Activated T-cell treated with anti-CD3 and anti-CD28 coated beads, Interleukin-2, amount 50 U/mL, for 24 hours (primary cell): ENCODE measurements at places on chromosomes 7 and 10.

GRCh38 chr10:57948796-57949195 lies 318.9 kb downstream of the IPMK start:
- no peak for DNase-seq

DNA sequence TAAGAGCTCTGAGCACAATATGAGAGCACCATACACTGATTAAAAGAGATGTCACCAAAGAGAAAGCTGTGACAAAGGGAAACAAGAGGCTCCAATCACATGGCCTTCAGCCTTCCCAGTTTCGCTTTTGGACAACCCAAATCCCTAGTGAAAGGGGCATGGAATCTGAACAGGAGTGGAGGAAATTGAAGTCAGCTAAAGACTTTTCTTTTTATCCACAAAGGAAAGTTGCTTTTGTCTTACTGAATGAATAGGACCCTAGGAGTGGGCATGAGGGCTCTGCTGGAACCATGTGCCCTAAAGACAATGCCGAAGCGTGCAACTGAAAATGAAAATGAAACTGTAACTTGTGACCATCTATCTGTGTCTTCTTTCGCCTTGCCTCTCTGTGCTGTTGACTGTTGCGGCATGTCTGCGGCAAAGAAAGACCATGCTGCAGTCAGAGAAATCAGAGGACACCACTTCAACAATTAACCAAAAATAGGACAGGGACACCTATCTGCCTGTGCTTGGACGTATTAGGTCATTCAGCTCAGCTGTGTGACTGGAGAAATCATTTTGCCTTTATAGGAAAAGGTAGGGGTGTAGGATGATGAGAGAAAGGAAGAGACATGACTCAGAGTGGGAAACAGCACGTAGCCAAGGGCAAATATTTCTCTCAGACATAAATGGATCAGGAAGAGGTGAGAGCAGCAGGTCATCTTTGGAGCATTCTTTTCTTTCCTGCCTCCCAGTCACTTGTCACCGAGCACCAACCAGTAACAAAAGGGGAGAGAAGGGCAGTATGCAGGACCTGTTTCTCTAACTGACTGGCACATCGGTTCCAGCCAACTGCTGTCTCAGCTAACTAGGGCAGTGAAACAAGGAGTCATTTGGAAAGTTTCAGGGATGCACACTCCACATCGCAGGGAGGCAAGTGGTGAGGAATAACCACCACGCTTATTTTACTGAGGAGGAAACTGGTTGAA lies 12.3 kb downstream of the CAV2 start:
- no peak for DNase-seq

DNA sequence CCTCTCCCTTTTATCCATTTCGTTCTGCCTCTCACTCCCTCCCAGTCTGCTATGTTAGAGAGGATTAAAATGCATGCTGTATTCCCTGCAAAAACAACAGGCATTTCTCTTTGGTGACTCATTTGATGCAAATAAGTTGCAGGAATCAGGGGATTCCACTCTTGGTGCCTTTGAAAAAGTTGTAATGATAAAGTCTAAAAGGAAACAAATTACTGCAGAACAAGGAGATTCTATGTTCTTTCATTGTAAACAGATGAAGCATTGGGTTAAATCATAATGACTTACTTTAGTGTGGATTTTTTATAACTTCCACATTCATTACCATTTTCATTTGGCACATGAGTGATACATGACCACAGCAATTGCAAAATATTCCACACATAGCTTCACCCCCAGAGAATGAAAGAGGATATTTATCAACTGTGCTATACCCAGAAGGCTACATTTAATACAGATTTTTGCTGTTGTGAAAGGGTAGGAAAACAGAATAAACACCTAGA lies 33.4 kb upstream of the ABLIM1 start:
- DNase-seq, result no peak

DNA sequence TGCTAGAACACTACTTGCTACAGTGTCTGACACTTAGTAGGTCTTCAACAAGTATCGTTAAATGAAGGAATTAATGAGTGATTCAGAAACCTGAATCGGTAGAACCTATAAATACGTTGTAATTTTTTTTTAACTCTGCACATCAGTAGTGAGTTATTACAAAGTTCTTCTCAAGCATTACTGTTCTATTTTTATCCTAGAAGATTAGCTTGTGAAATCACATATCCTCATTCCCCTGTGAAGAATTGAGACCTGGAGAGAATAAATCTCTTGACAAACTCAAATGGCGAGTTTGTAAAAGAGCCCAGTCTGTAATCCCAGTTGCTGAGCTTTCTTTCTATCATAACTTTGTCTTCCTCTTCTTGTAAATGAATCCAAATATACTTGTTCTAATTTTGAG lies 34.7 kb downstream of the HYAL4 start:
- DNase-seq, result no peak

DNA sequence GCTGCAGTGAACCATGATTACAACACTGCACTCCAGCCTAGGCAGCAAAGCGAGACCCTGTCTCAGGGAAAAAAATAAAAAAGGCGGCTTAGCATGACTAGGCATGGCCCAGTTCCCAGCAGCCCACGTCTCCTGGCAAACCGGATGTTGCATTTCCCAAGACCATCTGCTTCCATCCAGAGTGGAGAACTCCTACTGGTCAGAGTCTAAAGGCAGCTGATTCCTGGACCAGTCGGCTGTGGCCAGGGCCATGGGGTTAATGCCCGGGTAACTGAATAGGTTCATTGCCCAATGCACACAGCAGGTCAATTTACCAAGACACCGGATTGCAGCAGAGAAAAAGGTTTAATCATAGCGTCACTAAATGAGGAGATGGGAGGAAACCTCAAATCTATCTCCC lies 133.1 kb downstream of the MYL10 start:
- DNase-seq, result no peak

DNA sequence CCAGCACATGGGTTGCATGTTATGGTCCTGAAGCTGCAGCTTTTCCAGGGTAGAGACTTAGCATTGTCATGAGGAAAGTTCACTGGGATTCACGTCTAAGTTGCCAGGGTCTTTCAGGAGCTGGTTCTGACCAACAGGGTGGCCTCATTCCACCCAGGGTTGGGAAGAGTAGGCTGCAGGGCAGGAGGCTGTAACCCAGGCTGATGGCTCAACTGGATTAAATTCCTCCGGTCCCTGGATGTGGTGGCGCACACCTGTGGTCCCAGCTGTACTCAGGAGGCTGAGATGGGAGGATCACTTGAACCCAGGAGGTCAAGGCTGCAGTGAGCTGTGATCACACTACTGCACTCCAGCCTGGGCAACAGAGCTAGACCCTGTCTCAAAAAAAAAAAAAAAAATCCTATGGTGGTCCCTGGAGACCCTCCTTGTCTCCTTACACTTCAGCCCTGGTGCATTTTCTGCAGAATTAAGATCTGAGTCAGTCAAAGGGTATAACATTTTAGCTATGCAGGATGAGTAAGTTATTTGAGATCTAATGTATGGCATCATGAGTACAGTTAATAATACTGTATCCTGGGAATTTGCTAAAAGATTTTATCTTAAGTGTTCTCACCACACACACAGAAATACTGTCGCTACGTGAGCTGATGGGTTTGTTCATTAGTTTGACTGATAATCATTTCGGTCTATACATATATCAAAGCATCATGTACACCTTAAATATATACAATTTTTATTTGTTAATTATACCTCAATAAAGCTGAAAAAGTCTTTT lies 44.0 kb downstream of the ASB13 start:
- no peak for DNase-seq

- peak; percentile 43 for DNase-seq
Observed at GRCh38 chr10:4546500-4546899, 279.5 kb upstream of the AKR1E2 start.

DNA sequence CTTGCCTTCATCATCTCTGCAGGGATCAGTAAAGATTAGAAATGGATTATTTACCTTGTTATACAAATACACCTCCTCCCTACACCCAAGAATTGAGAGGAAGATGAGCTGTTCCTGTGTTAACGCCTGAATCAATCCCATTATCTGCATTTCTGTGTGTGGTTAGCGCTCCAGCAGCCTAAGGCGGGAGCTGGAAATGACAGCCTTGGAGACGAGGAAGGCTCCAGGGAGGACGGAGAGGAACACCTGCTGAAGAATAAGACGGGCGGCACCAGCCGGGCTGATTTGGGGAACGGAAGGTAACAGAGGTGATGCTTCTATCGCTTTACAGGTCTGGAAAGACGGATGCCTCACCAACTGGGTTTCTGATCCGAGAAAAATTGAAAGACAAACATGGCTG lies 34.2 kb upstream of the DDC start:
- DNase-seq, result no peak

DNA sequence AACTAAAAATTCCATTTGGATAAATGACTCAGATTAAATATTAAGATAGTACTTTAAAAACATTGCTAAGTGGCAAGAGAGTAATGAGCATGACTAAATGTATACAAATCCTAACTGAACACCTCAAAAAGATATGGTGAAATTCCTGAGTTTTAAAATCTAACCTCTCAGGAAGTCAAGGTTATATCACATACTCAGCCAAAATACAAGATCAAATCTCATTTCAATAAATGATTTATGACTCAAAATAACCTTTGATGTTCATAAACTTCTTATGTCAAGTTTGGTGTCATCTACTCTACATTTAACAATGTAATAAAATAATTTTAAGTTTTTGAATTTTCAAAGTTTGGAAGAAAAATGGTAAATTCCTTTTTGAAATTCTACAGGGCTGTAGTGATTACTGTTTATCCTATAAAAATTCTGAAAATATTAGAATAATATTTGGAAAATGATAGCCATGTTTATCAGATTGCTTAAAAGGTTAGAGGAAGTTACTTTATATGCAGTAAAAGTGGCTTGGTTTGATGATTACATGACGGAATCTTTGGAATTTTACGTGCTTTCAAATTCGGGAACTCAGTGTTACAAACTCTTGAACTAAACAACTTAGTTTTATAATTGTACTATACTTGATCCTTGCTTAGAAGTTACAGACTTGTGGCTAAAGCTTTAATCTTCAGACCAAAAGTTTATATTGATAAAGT lies 43.7 kb downstream of the ASZ1 start:
- no peak for DNase-seq

- DNase-seq, result no peak
Observed at GRCh38 chr7:128105228-128106022, 74.2 kb upstream of the LRRC4 start.

GRCh38 chr10:107022600-107023354 lies 141.7 kb downstream of the SORCS1 start:
- DNase-seq, result no peak

DNA sequence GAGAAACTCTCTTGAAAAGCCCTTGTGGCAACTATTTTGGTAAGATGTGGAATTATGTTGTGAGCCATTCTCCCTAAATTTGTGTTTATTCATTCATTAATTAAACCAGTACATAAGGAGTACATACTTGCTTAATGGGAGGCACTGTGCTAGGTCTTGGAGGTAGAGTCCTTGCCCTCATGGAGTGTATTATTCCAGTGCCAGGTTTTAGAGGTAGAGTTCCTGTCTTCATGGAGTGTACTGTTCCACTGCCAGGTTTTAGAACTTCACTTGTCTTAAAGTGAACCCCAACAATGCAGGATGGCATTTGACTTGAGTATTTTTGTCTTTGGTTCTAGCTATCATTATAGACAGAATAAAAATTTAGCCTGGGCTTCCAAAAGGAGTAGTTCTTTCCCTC lies 8.8 kb downstream of the MXI1 start:
- DNase-seq, result no peak

GRCh38 chr7:128221929-128222403 lies 19.1 kb upstream of the LEP start:
- no peak for DNase-seq

DNA sequence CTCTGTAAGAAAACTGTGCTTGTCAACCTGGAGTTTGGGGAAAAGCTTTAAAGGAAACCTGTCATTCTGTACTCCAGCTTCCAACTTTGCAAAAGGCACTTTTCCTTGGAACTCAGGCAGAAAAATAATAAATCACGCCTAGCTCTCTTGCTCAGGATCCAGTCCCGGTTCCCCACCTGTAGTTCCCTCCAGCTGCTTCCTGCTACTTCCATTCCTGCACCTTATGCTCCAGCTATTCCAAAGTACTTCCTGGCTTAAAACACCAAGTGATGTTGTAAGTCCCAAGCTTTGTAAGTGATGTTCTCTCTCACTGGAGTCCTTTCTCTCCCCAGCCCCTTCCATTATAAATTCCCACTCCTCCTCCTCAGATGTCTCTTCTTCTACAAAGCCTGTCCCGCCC lies 98.6 kb downstream of the GRM8 start:
- no peak for DNase-seq
